ENCODE measurements at places on chromosomes 13 and 19.

GRCh38 chr13:23953860-23954512, 56.7 kb upstream of the C1QTNF9B start:
- no peak for DNase-seq

DNA sequence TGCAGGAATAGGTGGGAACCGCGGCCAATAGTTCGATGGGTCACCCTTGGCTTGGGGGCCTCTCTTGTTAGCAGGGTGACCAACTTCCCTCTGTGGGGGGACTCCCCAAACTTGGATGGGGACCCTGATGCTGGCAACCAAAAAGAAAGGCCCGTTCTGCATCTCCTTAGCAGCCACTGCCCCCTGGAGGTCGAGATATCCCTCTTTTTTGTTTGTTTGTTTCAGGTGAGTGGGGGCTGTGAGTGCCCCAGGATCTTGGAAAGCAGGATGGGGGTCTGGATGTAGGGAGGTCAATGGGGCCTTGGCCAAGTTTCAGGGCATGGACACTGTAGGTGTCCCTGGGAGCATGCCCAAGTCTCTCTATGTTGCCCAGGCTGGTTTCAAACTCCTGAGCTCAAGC, 7.7 kb upstream of the CRTC1 start:
- DNase-seq = no peak

GRCh38 chr13:81406639-81407292, 1065.8 kb upstream of the SPRY2 start:
- DNase-seq = no peak

GRCh38 chr13:44790289-44790688, 199.0 kb downstream of the NUFIP1 start:
- DNase-seq = no peak

DNA sequence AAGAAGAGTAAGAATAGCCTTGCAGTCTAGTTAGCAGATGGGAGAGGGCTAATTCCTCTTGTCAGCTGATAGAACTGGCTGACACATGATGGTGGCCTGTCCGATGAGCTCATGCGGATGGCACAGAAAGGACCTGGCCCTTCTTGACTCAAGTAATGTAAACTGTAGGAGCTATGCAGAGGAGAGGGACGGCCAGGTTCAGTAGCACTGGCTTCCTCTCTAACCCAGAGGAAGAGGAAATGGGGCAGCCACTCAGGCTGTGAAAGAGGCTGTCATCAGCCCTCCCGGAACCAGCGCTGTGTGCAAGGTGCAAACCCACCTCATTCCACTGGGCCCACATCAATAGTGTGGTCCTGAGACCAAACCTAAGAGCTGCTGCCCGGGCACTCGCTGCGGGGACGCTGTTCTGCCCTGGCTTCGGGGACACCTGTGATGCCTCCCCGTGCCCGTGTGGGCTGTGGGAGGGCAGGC, 30.8 kb upstream of the USE1 start:
- no peak for DNase-seq

DNA sequence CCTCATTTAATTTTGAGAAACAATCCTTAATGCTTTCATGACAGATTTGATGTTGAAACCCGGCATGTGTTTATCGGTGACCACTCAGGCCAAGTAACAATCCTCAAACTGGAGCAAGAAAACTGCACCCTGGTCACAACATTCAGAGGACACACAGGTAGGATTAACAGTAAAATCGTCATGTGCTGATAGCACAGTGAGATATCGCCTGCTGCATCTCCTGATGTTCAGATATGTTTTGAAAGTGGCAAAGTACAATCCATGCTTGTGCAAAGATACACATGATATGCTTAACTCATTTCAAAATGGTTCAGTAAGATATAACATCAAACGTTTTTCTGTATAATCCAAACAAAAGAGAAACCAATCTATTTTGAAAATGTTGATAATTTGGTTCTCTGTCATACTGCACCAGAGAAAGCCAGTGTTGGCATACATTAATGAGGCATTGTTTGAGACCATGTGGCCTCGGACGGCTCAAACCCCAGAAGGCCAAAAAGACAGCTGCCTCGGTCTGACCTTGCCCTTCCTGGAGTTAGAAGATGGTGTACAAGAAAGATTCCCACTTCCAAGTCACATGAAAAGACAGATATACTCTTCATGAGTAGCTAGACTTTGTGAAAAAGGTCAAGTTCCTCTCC, 76.2 kb downstream of the DHRS12 start:
- no peak for DNase-seq

DNA sequence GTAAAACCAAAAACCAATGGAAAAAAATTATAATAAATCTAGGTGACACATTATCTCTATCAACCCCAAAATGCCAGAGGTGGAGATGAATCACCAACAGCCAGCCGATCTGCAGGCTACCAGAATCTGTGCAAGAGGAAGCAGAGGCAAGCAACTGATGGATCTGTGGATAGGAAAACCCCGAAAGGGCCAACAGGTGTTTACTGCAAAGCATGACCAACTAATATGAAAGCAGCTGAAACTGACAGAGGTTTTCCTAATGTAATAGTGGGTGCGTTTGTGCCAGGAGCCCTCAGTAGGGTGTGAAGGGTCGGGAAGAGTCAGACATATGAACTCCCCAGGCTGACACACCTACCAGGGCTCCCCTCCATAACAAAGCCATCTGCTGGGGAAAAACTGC, 554.6 kb downstream of the RFC3 start:
- DNase-seq = no peak

DNA sequence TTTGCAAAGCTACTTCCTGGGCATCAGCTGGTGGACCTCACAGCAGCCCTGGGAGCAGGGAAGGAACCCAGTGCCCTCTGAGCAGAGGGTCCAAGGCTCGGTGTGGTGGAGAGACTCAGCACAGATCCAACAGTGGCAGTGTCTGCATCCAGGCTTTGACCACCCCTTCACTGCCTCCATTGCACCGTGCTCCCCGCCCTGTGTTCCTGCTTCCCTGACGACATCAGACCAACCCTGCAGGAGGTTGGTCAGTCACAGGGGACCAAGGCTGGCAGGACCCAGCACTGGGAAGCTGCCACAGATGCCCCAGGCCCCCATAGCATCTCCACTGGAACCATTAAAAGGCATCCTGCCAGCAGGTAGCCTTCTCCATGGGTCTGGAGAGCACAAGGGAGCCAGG, 7.8 kb upstream of the VSTM2B start:
- DNase-seq = no peak

GRCh38 chr13:31610270-31610998, 128.9 kb upstream of the RXFP2 start:
- no peak for DNase-seq

GRCh38 chr19:5865772-5866171, 4.6 kb downstream of the FUT5 start:
- DNase-seq = no peak

DNA sequence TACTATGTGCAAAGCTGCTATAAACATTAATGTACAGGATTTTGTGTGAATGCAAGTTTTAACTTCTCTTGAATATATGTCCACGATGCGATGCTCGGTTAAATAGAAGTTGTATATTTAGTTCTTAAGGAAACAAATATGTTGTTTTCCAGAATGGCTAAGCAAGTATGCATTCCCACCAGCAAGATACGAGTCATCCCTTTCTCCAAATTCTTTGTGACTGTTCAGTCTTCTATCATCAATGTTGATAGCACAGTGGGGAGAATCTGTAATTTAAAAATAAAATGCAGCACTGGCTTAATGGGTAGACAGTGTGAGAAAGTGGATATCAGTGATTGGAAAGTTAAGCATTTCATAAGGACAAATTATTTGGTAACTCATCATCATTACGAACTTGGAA, 1340.8 kb downstream of the PCDH9 start:
- DNase-seq = no peak

DNA sequence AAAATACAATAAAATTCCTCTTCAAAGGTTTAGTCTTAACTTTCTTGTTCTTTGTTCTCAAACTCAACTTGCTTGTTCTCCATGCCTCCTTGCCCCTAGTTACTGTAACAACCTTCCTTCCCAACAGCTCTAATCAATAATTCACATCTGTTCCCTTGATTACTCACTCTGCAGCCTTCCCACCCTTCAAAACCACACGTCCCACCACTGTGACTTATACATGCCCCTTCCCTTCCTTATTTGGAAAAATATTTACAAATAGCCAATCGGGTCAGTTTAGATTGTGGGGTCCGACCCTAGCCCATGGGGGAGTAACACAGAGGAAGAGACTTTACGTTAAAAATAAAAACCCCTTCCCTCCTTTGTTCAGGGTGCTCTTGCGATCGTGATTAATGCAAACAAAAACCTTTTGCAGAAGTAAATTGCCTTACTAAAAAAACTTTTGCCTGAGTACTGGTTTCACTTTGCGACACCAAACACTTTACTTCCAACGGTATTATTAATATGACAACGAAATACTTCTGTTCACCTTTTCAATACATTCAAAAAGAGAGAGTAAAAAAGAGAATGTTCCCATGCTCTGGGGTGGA, 512 bp upstream of the ZNF93 start:
- DNase-seq = no peak

GRCh38 chr19:58559275-58560006, 1.0 kb upstream of the UBE2M start:
- peak; percentile 92 for DNase-seq

DNA sequence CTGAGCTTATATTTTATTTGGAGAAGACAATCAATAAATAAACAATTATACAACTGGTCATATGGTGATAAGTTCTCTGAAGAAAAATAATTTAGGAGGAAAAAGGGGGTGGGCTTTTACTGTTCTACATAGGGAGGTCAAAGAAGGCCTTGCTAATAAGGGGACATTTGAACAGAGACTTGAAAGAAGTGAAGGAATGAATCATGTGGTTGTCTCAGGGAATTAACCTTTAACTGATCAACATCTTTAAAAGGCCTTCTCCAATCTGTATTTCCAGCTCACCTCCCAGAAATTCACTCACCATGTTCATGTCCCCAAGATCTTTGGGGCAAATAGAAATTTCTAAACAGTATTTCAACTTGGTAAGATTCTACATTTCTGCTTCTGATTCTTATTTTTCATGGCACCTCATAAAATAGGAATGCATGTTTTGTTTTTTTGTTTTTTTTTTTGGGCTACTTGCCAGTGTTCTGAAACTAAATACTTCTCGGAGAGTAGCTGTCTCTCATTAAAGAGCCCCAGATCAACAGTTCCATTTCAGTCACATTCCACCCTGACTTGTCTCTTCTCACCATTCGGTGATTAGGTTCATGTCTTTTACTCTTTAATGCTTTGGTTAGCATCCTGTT, 19.2 kb upstream of the LPAR6 start:
- DNase-seq = no peak

GRCh38 chr13:31957772-31958171, 73.8 kb upstream of the FRY start:
- DNase-seq = no peak

- peak; percentile 61 for DNase-seq
Measured at GRCh38 chr19:6739390-6739882, at the start of gene TRIP10. TSS of gene TRIP10 (plus strand) at chr19:6739680. CDS start at chr19:6739762, 82 bp downstream.

GRCh38 chr13:113997845-113998751, 24.2 kb upstream of the C13orf46 start:
- DNase-seq = no peak

- DNase-seq = peak; percentile 29
Measured at GRCh38 chr13:85806553-85807175, 7.4 kb upstream of the SLITRK6 start.

GRCh38 chr13:25881136-25881926, 170.5 kb downstream of the SHISA2 start:
- DNase-seq = no peak

DNA sequence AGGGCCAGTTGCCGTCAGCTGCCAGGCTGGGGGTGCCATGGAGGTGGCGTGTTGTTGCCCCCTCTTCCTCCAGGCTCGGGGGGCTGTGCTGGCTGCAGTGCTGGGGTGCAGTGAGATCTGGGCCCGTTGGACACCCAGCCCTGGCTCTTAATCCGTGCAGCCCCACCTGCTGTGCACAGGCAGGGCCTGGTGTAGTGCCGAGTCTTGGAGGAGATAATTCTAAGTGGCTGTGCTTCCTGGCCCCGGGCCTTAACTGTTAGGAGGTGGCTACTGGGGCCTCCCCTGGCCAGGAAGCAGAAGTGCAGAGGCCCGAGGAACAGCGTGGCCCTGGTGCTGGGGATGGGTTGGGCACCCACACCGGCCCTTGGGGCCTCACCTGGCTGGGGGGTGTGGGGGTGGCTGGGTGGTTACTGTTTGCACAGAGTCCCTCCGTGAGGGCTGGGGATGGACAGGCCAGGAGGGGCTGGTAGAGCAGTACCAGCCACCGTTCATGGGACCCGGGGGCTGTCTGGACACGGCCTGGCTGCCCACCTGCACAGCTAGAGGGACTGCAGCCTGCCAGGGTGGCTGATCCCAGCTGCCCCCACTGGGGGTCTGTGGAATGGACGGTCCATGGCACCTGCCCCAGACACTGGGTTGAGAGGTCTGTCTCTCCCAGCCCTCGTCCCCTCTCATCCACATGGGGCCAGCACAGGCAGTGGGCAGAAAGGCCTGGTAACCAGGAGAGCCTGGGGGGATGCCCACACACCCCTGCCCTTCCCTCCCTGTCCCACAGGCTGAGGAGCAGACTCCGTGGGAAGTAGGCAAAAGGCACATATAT, 3.3 kb downstream of the GPX4 start:
- no peak for DNase-seq

DNA sequence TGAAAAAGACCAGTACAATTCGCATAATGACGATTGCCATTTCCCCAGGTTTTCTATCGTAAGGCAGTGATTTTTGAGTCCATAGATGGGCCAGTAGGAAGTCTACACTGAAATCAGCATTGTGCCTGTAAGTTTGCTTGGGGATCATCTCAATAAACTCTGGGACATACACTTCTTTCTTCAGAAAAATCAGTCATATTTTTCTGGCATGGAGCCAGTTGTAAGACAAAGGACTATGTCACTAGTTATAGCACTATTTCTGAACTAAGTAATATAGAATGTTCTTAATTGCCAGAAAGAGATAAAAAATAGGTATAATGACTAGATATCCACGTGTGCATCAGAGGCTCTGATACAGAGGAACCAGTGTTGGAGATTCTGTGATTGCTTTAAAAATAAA, 243.5 kb downstream of the LMO7 start:
- peak; percentile 14 for DNase-seq

- DNase-seq = no peak
Measured at GRCh38 chr19:44598880-44599279, 14.5 kb upstream of the IGSF23 start.

All from foreskin melanocyte (primary cell).